IPS DF 19.7 (cell line): ENCODE measurements at places on chromosomes 11 and 22.

DNA sequence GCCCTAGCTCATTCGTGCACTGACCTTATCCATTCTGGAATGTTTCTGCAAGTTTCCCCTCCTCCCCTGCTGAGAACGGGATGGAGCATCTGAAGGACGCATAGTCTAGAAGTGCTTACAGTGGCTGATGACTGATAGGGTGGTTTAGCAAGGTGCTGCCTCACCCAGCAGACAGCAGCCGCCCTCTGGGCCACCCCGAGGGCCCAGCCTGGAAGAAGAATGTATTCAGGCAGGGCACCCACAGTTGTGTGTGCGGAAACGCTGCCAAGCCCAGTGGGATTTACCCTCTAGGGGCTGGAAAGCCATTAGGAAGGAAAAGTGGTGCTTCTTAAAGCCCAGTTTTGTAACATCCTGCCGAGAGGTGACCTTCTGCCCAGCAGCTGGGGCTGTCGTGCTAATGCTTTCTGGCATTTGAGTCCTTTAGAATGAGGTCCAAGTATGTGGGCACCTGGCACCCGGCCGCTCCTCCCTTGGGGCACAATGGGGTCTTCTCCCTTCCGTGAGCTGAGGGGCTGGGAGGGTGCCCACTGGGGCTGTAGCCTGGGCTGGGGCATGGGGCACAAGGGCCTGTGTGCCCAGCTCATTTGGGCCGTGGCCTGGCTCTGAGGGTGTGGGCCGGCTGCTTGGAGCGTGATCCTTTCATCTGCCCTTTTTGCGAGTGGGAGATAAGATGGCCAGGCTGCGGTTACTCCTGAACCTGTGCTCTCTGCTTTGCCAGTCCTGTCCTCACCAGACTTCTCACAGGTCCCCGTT lies 14.4 kb downstream of the FBLN1 start:
- DNase-seq = no peak

DNA sequence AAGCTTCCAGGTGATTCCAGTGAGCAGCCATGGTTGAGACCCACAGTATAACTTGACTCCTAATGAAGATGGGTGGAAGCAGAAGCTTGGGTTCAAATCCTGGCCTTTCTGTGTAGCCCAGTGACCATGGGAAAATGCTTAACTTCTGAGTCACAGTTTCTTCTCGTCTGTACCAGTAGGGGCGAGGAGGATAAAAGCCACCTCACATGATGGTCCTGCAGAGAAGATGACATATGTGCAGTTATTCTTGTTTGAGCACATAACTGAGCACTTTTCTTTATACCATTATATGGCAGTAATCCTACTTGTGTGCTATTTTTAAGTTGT lies 4.9 kb downstream of the TMEM109 start:
- no peak for DNase-seq

DNA sequence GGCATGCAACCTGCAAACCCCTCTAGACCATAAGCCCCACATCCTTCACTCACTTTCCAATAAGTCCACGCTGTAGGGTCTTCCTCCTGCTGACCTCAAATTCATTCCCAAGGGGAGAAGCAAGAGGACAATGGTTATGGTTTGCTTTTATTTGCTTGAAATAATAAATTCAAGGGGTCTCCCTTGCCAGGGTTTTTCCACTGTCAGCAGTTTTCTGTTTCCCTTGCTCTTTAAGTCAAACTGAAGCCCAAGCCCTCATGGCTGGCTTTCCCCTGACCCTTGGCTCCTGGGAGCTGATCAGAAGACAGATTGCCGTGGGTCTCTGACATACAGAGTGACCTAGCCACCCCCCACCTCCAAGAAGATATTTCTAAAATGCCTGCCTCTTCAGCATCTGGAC lies 3.9 kb downstream of the SLC1A2 start:
- no peak for DNase-seq

DNA sequence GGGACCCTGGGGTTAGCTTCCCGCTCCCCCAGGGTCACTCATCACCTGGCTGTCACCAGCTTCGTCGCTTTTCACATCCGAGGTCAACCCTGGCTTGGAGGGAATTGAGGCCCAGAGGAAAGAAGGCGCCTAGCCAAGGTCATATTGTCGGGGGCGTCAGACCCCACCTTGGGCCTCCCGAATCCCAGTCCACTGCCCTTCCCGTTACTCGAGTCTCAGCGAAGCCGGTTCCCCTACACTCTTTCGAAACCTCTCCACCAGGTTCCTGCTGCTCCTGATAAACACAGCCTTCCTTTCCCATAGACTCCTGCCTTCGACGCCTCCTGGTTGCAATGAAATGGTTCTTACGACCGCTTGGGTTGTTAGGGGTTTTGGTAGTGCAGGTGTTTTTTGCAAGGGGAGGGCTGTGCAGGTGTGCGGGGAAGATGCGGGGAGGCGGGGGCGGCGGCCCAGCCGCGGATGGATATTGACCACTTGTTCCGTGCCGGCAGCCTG lies 642 bp downstream of the NAA40 start:
- no peak for DNase-seq

DNA sequence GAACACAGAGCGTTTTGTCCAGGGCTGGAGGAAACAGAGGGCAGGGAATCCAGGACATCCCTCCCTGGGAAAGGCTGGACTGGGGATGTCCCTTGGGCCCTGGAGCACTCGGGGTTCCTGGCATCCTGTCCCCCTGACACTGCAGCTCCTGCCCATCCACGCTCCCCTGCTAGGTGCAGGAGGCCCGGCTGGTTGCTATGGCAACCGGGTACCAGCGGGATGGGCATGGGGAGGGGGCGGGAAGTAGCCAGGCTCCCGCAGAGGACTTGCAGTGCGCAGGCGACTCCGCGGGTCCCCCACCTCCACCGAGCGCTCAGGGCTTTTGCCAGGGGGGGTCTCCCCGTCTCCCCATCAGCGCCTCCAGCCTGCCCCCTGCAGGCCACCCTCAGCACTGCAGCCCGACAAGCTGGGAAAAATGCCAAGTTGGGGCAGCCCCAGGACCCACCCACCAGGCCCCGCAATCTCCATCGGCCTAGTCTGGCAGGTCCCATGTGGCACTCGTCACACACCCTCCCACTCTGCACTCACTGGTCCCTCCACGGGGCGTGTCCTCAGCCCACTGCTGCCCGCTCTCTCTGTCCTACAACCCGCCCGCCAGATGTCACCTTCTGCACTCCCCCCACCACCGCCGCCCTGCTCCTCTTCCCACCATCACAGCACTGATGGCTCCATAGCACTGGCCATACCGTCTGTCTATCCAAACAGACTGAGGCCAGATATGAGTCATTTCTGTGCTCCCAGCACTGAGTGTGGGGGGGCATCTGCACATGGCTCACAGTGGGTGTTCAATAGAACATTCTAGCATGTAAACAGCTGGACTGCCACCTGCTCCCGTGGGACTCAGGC lies 31.5 kb downstream of the KIAA0930 start:
- no peak for DNase-seq

GRCh38 chr22:23542933-23543332 lies 37.2 kb downstream of the IGLL1 start:
- DNase-seq = no peak

DNA sequence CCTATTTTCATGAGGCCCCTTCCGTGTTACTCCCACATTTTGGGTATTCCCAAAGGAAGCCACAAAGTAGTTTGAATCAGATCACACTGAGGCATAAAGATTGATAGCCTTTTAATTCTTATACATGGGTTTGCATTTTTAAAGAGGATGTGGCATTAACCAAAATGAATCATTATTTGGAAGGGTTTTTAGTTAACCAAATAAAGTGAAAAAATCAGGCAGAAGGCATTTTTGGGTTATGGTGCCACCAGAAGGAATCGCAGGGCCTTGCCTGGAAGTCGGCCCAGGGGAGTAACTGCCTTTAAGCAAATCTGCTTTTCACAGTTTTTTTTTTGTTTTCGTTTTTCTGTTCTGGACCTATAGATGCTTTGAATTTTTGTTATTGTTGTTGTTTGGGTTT lies 55.4 kb downstream of the HSD17B12 start:
- no peak for DNase-seq

GRCh38 chr22:45993143-45993692 lies 16.3 kb upstream of the WNT7B start:
- DNase-seq = no peak

DNA sequence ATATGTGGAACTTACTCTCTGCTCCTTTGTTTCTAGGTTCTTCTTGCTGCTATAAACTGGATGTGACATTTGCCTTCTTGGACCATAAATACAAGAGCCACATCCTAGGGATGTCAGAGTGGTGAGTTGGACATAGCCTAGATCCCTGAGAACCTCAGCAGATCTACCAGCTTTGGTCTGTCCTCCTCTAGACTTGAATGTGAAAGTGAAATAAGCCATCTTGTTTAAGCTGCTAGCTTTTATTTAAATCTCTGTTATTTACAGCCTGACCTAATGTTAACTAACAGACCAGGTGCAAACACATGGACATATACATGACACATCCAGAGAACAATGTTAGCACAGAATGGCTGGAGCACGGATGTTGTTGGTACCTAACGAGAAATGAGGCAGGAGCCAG lies 36.0 kb downstream of the SLN start:
- no peak for DNase-seq

- peak; percentile 20 for DNase-seq
Measured at GRCh38 chr22:29635734-29636357, 32.4 kb downstream of the NF2 start.

- DNase-seq = no peak
Measured at GRCh38 chr11:28245131-28245530, 136.9 kb downstream of the METTL15 start.

- DNase-seq = no peak
Measured at GRCh38 chr11:86748296-86748695, 52.0 kb upstream of the PRSS23 start.
